ENCODE measurements at places on chromosomes 1 and 21.

- no peak for DNase-seq
Measured at GRCh38 chr1:22761101-22761500, 50.5 kb downstream of the EPHB2 start.

- DNase-seq, result no peak
Measured at GRCh38 chr1:29641921-29642320, 405.6 kb downstream of the PTPRU start.

DNA sequence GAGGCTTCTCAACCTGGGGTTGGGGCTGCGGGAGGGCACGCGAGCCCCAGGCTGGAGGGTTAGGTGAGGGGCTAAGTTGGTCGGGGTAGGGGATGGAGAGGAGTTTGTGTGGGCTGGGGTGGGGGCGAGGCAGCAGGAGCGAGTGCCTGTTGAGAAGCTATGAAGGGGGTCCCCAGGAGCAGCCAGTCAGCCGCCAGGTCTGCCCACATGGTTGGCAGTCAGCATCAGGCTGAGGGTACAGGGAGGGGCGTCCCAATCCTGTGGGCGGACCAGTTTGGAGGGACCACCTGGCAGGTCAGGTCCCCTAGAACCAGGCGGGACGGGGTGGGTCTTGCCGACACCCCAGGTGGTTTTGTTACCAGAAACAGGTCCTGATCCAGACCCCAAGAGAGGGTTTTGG is 400 bp upstream of the TRIM17 start:
- no peak for DNase-seq

DNA sequence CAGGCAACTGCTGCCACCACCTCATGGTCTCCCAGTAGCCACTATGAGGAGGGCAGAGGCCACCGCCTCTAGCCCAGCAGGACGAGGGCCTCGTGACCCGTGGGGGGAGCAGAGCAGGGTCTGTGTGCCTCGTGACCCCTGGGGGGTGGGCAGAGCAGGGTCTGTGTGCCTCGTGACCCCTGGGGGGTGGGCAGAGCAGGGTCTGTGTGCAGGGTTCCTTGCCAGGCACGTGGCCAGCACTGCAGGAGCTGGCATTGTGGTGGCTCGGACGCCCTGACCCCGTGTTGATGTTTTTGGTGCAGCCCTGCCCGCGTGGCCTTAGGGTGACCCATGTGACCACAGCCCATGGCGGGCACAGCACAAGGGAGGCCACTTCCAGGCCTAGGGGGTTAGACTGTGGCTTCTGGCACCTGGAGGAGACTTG is 52.8 kb downstream of the SLX9 start:
- DNase-seq, result no peak

- DNase-seq, result no peak
Measured at GRCh38 chr1:205878026-205878425, 28.1 kb upstream of the PM20D1 start.

GRCh38 chr1:41442697-41443251 is 41.7 kb downstream of the EDN2 start:
- no peak for DNase-seq

- DNase-seq, result no peak
Measured at GRCh38 chr1:171998711-171999110, 157.4 kb downstream of the DNM3 start.

DNA sequence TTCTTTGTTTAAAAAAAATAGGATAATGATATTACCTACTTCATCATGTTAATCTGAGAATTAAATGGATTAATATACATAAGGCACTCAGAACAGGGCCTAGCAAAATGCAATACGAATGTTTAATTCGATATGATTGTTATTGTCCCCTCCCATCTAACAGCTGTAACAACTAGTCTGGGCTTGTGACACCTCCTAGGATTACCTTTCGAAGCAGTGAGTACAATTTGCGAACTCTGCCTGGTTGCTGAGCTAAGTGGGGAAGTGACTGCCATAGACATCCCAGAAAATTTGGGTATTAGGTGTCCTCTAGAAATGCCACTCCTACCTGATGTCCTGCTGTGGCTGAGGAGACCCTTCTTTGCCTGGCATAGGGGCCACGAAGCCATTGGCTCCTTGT is 3.0 kb downstream of the RASSF5 start:
- DNase-seq, result no peak

GRCh38 chr1:24748191-24749121 is 3.2 kb downstream of the CLIC4 start:
- DNase-seq, result no peak

GRCh38 chr21:16078382-16078781 is 348.6 kb downstream of the USP25 start:
- DNase-seq, result no peak

- no peak for DNase-seq
Measured at GRCh38 chr21:18403735-18404450, at the start of gene TMPRSS15. TMPRSS15 (minus strand) TSS chr21:18403785; CDS start chr21:18403622, 163 bp downstream.

DNA sequence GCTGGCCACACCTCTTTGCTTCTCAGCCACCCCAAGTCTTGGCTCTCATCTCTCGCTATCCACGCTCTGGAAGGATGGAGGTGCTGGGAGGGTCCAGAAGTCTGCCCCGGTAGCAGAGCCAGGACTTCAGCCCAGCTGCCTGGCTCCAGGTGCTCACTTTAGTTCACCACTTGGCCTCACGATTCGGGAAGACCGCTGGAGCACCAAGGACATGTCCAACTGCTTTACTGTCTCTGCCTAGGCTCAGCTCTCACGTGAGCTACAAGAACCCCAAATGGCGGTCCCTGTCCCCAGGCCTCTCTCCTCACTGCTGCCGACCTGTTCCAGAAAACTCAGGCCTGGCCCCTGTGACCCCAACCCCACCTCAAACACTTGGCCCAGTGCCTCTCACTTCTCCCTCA is 3.4 kb downstream of the TRIM11 start:
- no peak for DNase-seq

DNA sequence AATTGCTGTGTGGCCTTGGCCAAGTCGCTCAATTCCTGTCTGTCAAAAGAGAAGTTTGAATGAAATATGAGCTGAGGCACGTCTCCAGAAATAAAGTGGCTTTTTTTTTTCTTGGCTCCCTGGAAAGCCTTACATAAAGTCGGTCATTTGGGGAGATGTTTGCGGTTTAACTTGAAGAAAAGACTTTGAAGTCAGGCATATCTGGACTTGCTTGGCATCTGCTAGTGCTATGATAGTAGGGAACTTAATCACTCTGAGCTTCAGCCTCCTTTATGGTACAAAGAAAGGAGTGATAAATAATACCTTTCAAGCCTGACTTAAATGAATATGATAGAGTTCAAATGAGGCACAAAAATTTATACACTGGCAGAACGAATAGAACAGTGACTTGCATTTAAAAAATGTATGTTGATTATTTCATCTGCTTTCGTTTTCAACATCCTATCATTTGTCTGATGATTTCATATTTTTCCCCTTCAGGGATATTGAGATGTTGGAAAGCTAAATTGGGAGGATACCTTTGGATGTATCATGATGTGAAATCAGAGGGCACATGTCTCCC is 60.2 kb downstream of the FASLG start:
- DNase-seq, result no peak

- DNase-seq, result no peak
Measured at GRCh38 chr1:33377013-33377412, 53.9 kb downstream of the PHC2 start.

DNA sequence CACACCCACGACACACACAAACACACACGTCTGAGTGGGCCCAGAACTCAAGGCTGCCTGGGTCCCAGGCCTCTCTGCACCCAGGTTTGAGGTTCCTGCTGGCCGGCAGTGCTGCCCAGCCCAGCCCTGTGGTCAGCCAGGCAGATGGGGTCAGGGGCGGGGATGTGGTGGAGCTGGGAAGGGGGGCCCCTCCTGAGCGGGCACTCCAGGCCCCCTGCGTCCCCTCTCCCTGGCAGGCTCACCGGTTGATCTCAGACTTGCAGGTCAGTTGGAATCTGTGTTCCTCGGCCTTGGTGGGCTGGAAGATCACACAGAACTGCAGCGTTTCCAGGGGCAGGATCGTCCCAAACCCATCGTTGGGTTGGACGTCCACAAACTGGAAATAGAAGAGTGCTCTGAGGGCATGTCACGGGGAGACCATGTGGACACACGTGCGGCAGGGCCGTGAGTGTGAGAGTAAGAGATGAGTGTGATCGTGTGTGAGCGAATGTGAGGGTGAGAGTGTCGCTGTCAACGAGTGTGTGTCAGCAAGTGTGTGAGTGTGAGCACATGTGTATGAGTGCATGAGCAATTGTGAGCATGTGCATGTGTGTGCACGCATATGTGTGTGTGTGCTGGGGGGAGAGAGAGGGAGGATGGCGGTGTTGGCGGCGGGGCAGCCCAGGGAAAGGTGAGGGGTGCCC is 19.7 kb upstream of the TMEM52 start:
- DNase-seq, result no peak

- no peak for DNase-seq
Measured at GRCh38 chr1:2560299-2561073, 4.3 kb downstream of the TNFRSF14 start.

DNA sequence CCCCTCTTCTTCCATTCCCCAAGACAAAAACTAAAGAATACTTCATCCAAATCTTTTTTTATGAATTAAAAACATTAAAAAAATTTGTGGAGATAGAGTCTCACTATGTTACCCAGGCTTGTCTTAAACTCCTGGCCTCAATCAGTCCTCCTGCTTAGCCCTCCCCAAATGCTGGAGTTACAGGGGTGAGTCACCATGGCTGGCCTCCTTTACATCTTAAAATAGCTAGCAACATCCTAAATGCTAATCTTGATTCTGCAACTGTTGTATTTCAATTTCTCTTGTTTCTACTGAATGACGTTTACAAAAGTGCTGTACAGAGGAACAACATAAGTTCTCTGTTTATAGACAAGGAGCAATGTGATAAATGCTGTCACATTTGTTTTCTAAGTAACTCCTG is 483.5 kb downstream of the ADGRL2 start:
- no peak for DNase-seq

- no peak for DNase-seq
Measured at GRCh38 chr1:173354937-173355280, 122.2 kb upstream of the PRDX6 start.

GRCh38 chr1:100433563-100433962 is 81.3 kb downstream of the CDC14A start:
- DNase-seq, result no peak

DNA sequence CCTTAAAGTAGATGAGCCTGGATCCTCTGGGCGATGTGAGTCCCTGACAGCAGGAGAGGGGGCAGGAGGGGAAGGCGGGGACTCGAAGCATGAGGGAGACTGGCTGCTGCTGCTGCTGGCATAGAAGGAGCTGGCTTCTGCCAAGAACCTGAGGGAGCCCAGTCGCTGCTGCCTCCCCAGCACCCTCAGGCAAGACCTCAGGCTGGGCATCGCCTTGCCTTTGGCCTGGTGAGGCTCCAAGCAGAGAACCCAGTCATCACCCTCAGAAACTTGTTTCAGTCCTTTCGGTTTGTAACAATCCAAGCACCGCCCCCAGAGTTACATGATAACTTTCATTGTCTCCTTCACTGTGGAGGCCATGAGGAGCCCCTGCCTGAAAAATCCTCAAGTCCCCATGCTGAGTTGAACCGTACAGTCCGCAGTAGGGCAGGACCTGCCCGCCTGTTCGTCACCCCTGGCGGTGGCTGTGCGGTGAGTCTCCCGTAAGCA is 38.8 kb downstream of the POFUT2 start:
- no peak for DNase-seq

DNA sequence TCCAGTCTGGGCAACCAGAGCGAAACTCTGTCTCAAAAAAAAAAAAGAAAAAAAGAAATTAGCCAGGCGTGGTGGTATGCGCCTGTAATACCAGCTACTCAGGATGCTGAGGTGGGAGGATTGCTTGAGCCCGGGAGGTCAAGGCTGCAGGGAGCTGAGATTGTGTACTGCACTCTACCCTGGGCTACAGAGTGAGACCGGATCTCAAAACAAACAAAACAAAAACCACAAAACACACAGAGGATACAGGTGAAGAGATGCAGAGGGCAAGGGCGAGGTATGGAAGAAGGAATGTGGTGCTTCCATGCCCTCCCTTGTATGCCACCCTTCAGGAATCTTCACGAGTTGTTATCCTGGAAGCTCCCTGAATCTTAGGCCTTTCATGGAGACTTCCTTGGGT is 68.5 kb downstream of the NDUFS5 start:
- DNase-seq, result no peak

GRCh38 chr1:206703661-206704060 is 19.0 kb downstream of the MAPKAPK2 start:
- DNase-seq, result no peak

GRCh38 chr1:89871768-89872473 is 51.1 kb downstream of the LRRC8D start:
- DNase-seq, result no peak

- no peak for DNase-seq
Measured at GRCh38 chr1:36920801-36921405, 113.4 kb downstream of the GRIK3 start.

DNA sequence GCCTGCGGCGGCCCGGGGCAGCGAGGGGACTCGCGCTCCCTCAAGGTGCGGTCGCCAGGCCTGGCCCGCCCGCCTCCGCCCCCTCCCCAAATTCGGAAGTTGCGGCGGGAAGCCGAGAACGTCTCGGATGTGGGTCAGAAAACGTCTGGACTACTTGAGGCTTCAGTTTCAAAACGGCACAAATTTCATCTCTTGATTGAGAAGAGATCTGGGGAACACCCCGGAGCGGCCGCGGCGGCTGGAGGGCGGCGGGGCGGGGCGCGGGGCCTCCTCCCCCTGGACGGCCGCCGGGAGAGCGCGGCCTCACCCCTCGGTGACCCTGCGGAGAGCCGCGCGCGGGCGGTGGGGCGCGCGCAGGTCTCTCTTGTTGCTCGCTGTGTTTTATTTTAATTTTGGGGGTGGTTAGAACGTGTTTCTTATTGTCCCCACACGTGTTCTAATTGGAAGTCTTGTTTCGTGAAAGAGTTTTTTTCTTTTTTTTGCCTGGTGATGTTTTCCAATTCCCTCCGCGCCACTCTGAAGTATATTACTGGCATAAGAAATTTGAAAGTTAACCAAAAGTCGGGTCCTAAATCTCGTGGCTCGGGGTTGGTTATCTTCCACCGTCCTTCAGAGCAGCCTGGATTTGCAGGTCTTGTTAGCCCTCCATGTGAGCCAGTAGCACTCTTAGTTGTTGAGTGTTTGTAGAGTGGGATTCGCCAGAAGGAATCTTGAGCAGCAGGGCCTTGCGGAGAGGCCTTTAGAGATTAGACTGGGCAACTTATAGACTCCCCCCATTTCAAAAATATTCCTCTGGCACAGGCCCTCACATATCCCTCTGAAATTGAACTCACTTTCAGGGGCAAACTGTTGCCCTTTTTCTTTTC is 749 bp downstream of the PCBP3 start:
- peak; percentile 41 for DNase-seq

- no peak for DNase-seq
Measured at GRCh38 chr21:32819694-32820093, 48.1 kb upstream of the PAXBP1 start.

- no peak for DNase-seq
Measured at GRCh38 chr21:35679076-35679475, 381.2 kb downstream of the SETD4 start.

GRCh38 chr1:209855006-209855405 is 27.2 kb downstream of the UTP25 start:
- no peak for DNase-seq

GRCh38 chr21:43764576-43765495 is 11.3 kb downstream of the CSTB start:
- no peak for DNase-seq

DNA sequence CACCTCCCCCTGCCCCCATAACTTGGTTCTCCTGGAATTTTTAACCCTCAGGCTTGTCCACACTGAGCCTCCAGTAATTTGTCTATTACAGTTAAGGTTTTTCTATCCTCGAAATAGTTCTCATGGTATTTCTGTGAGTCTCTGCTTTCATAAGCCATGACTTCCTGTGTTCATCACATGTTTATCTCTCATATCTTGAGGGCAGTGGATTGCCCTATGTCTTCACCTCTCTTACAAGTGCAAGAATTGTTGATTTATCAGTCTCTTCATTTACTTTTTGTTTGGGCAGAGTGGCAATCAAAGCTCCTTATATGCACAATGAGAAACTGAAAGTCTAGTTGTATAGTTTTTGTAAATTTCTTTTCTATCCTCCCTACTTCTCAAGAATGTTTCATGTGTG is 328.4 kb downstream of the PLA2G4A start:
- no peak for DNase-seq

Measured in nephron progenitor cell (in vitro differentiated cells).